Activated CD4-positive, CD25-positive, alpha-beta regulatory T cell treated with anti-CD3 and anti-CD28 coated beads, Interleukin-2, amount 50 U/mL, for 72 hours (primary cell): ENCODE measurements at places on chromosomes 13 and 19.
A peak's percentile ranks its signal among the peaks of the same experiment; 100 is the strongest.

DNA sequence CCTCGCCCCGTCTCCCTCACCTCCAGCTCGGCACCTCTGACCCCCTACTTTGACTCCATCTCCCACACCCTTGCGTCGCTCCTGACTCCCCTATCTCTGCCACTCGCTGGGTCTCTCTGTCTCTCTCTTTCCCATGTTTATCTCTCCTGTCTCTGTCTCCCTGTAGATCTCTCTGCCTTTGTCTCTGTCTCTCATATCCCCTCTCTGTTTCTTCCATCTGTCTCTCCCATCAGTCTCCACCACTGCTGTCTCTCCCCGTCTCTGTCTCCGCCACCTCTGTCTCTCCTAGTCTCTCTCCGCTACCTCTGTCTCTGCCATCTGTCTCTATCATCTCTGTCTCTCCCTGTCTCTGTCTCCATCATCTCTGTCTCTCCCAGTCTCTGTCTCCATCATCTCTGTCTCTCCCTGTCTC, 12.4 kb upstream of the BBC3 start:
- DNase-seq: no peak

DNA sequence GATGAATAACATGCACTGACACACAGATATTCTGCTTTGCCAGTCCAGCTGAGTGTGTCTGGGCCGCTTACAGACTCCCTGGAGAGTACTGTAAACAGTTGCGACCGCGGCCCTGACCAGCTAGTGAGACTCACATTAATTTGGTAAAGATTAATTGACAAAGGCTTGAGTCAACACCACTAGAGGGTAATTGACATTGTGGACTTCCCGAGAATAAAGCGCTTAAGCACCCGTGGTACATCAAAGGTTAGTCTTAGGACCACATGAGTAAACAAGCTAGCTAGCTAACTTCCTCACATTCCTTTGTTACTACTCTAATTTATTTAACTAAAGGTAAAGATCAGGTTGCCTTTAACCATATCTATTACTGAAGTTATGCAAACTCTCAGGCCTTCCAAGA, 624.4 kb upstream of the ARGLU1 start:
- DNase-seq: no peak

GRCh38 chr13:109568339-109568818, 218.0 kb downstream of the IRS2 start:
- no peak for DNase-seq

DNA sequence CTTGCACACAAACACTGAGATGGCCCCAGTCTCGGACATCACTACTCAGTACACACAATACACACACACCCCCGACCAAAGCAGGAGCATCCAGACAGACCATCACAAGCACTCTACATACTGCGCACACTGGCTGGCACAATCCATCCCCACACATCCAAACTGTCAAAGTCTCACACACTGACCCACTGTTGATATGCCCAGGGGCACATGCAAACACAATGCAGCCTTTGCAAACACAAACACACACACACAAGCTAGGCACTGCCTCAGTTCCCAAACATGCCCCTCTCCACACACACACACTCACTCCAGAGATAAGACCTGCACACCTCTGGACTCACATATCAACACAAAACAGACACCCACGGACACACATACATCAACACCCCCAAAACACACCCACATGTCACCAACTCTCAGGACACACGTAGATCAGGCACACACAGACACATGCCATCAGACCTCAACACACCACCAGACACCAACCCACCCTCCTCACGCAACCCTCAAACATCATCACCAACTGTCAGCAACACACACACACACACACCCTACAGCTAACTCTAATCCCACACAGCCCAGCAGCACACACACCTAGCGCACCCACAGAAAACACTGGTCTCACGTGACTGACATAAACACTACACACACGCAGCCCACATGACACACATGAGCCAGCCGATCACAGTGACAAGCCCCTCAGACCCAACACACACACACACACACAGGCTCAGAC, 1.9 kb downstream of the BBC3 start:
- no peak for DNase-seq

DNA sequence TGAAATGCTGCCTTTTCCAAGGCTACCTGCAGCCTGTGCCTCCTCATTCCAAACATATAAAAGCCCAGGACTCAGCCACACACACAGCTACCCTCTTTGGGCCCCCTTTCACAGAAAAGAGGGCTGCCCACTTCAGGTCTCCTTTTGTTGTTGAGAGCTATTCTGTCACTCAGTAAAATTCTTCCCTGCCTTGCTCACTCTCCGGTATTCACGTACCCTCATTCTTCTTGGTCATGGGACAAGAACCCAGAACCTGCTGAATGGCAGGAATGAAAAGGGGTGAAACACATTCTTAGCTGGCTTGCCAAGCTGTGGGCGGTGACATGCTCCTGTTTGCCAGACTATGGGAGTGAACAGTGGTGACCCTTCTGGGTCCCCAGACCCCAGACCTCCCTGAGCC, 338.0 kb upstream of the ATXN8OS start:
- DNase-seq: no peak

GRCh38 chr13:45811891-45812694, 39.5 kb downstream of the SIAH3 start:
- DNase-seq: no peak

- DNase-seq: no peak
Observed at GRCh38 chr13:98944336-98944735, 33.5 kb downstream of the DOCK9 start.

DNA sequence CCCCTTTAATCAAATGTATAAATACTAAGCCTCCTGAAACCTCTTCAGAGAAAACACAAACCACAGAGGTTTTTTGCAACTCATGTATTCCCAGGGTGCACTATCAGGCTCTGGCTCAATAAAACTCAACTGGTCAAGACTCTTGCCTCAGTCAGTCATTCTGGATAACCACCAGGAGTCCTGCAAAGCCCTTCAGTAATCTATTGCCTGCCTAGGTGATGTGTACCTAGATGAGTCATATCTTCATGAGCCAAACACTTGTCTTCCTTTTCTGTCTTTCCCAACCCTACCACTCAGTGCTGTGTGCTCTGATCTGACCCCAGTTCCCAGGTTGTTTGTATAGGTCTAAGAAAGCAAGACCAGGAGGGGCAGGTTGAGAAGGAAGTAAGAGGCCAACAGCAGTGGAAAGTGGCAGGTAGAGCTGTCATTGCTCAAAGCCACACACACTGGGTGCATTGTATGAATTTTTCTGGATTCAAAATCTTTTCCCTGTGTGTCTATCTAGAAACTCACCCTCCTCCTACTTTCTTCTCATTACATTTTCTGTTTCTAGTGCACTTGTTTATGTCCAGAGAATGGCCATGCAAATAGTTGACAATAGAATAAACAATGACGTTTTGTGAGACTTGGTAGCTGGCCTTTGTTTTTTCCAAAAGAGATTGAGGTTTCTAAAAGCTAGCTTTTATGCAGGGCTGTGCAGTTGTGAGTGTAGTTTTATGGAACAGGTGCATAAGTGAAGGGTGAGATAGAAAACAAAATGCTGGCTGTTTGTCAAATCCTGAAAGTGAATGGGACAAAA, 48.1 kb downstream of the PSG1 start:
- no peak for DNase-seq

DNA sequence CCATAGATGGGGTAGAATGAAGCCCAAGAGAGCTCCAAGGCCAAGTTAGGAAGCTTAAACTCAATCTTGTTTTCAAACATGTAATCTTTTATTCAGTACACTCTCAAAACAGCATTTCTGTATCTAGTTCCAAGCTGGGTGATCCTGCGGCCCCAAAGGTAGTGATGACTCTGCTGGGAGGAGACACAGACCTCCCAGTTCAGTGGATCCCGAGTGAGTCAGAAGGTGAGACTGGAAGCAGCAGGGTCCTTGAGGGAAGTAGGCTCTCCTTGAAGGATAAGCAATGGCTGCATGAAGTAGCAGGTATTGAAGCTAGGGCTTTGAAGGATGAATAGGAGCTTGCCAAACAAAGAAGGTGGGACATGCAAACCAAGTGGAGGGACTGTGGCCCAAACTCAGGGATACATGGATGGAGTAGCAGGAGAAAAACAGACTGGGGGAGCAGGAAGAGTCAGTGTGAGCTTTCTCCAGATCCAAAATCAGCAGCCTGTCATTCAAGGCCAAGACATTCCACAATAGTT, 9.6 kb downstream of the TINCR start:
- DNase-seq: no peak

DNA sequence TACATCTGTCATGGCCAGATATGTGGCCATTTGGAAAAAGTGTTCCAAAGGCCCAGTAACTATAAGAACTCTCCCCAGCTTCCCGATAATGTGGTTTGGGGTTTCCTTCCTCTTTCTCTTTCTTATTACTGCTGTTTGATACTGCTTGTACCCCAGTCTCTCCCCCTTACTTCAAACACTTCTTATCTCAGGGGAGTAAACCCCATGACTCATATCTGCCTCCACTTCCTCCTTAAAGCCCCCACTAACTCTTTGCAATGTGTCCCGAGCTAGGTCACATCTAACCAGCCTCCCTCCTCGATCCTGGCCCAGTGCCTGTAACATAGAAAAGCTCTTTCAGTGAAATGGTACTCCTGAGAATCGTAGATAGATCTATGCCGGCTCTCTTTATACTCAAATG, 82.4 kb upstream of the STARD13 start:
- no peak for DNase-seq

DNA sequence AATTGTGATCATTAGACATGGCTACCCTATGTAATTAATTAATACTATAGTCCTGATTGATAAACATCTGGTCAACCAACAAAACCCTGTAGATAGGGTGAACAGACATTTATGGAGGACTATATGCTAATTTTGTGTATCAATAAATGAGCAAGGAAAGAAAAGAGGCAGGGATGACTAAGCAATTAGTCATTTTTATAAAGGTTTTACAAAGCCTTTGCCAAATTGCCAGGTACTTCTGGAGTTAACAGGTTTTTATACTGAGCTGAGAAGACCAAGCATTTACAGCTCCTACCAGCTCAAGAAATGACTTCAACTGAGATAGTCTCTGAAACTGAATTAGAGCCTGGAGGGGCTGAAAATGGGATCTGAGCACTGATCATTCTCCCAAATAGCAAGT, 186.8 kb upstream of the PRR20A start:
- DNase-seq: no peak

DNA sequence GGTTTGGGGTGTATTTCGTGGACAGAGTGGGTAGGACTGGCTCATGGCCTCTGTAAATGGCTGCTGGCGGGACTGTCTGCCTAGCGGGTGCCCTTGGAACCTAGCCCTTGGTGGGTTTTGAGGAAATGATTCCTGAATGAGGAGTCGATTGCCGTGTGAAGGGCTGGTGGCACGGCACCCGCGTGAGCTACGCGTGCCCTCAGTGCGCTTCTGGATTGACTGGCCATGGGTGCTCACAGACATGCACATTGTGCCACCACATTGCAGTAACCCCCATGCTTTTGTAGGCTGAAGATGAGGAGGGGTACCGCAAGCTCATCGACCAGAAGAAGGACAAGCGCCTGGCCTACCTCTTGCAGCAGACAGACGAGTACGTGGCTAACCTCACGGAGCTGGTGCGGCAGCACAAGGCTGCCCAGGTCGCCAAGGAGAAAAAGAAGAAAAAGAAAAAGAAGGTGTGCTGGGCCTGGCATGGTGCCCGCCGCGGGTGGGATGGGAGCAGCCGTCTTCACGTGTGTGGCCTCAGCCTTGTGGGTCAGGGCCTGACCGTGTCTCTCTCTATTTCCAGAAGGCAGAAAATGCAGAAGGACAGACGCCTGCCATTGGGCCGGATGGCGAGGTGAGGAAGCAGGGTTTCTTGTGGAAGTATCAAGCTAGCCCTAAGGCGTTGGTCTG, 35.2 kb downstream of the SMARCA4 start:
- no peak for DNase-seq

DNA sequence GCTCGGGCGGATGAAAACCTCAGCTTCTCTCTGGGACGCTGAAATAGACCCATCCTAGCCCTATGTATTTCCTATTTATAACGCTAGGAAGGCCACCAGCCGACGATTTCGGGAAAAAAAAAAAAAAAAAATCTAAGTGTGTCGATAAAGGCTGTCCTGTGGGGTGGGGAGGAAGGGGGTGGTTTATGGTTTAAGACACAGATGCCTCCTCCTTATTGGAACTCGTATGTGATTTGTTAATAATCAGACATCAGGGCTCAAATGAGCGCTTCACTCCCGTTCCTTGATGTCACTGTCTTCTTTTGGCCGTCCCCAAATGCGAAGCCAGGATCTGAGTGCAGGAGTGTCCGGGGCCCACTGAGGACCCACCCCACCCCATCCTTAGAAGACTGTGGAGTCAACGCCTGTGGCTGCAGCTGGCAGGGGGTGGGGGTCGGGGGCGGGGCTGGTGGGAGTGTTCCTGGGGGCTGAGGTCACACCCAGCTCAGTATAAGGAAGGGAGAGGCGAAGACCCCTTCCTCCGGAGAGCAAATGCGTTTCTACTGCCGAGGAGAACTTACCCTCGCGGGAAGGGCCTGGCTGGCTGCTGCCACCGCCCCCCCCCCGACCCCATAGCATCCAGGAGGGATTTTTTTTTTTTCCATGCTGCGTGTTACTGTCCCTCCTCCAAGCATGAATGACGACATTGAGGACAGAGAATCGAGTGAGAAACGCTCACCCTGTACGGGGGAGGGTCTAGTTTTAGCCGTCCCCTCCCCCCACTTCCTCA, 971 bp downstream of the ATCAY start:
- no peak for DNase-seq

GRCh38 chr19:37251308-37252229, 33.6 kb downstream of the ZNF383 start:
- peak; percentile 40 for DNase-seq

DNA sequence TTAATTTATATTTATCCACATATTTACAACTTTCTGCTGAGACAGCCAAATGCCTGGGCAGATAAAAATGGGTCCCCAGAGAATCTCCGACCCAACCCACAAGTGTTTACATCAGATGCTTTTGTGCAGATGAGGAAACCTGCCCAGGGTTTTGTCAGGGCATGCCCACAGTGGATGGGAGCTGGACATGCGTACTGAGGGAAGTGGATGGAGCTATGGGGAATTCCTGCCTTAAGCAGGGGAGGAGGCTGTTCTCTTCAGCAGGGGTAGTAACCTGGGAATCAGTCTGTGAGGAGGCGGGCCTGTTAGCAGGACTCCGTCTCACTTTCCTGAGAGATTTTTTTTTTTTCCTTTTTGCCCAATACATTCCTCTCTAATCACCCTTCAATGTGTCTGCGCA, 122.9 kb downstream of the RFC3 start:
- DNase-seq: no peak
